ENCODE measurements at places on chromosomes 3 and 15.

GRCh38 chr3:36707623-36708409, 56.5 kb downstream of the DCLK3 start:
- DNase-seq: no peak

DNA sequence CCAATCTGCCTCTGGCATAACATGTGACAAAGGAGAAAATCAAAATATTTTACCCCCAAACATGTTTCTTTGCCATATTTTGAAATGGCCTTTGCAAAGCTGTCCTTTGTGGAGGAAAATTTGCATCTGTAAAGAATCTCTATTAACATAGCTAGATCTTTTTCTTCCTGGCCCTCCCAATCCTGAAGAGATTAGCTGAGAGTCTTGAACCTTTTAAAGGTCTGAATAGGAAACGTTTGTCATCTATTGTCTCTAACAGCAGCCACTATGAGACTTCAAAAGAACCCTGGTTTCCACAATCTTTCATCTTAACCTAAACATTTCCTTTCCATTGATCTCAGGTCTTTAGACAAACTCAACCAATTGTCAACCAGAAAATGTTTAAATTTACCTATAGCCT, 520.9 kb upstream of the TGFBR2 start:
- DNase-seq: no peak

GRCh38 chr3:14179114-14179465, 473 bp downstream of the LSM3 start:
- DNase-seq: no peak

DNA sequence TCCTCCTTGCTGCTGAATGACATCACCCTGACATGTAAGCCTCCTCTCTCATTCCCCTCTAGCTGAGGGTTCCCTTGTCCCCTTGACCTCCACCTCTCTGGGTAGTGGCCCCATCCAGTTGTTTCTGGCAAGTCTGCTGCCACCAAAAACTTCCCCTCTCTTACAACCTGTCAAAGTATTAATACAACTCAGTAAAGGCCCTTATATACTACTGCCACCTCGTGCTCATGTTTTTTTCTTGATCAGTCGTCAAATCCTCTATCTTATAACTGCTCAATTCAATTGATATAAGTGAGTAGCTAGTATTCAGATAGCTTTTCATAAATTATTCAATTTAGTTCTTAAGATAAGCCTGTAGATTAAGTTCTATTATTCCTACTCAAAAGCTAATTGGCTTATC, 249.6 kb downstream of the MBNL1 start:
- DNase-seq: no peak

- DNase-seq: no peak
These were observed 104.7 kb downstream of the ZBTB20 start for GRCh38 chr3:115042351-115042750.

- no peak for DNase-seq
These were observed 102.9 kb downstream of the PLCH1 start for GRCh38 chr3:155641956-155642355.

DNA sequence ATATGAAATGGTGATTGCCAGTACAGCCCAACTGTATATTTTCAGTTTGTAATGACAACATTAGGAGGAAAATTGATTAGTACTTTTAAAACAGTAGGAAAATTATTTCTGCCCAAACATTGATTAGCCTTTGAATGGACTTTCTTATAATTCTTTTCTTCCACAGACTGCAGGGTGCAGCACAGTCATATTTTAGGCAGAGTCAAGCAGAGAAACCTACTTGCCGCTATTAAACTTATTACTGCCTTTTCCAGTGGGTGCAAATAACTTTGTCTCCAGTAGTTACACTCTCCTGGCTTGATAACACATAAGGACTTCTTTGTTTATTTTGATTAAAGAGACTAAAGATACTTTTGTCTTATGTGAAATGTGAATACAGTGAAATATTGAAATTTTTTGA, 85.4 kb downstream of the PPM1L start:
- no peak for DNase-seq

- no peak for DNase-seq
These were observed 190.2 kb upstream of the GBE1 start for GRCh38 chr3:81951636-81952035.

- DNase-seq: no peak
These were observed 631 bp upstream of the CNBP start for GRCh38 chr3:129184396-129184657.

- DNase-seq: peak; percentile 46
These were observed 747 bp upstream of the ZNF592 start for GRCh38 chr15:84747416-84748273.

GRCh38 chr3:46538803-46539442, 27.2 kb downstream of the LRRC2 start:
- DNase-seq: peak; percentile 56

- no peak for DNase-seq
These were observed 721.4 kb upstream of the CBLB start for GRCh38 chr3:106590216-106590615.

DNA sequence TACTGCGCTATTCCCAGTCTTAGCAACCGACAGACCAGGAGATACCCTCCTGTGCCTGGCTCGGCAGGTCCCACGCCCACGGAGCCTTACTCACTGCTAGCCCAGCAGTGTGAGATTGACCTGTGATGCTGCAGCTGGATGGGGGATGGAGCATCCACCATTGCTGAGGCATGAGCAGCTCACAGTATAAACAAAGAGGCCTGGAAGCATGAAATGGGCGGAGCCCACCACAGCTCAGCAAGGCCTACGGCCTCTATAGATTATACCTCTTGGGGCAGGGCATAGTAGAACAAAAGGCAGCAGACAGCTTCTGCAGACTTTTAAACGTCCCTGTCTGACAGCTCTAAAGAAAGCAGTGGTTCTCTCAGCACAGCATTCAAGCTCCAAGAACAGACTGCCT, 160.3 kb downstream of the ANXA2 start:
- DNase-seq: no peak

GRCh38 chr3:184259878-184260723, 1.3 kb downstream of the CAMK2N2 start:
- no peak for DNase-seq

DNA sequence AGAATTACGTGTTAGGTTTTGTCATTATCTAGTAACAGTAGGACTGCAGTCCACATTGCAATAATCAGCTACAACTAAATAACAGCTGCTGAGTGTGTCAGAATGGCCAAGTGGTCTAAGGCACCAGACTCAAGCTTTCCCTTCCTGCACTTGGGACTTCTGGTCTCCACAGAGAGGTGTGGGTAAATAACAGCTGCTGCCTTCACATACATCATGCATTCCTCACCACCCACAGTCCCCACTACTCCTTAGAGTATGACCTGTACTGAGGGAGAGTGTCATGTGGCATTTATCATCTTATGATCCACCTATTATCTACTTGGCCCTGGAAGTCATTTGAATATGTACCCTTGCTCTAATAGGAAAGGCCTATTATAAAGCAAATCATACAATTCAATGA, 22.2 kb upstream of the ZMAT3 start:
- no peak for DNase-seq

DNA sequence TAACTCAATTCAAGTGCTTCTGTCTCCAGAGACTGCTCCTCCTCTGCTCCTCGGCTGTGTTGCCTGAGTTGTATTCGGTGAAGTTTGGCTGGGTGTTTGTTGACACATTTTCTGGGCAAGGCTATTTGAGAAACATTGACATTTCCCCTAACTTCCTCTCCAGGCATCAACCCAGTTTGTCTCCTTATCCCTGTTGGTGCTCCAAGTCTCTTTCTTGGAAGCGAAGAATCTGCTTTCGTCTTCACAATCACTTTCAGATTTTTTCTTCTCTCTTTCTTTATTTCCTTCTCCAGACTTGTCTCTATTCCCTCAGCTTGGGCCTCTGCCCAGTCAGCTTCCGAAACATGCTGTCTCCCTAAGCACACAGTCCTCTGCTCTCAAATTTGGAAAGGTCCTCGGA, 84.7 kb downstream of the ETV5 start:
- DNase-seq: no peak

DNA sequence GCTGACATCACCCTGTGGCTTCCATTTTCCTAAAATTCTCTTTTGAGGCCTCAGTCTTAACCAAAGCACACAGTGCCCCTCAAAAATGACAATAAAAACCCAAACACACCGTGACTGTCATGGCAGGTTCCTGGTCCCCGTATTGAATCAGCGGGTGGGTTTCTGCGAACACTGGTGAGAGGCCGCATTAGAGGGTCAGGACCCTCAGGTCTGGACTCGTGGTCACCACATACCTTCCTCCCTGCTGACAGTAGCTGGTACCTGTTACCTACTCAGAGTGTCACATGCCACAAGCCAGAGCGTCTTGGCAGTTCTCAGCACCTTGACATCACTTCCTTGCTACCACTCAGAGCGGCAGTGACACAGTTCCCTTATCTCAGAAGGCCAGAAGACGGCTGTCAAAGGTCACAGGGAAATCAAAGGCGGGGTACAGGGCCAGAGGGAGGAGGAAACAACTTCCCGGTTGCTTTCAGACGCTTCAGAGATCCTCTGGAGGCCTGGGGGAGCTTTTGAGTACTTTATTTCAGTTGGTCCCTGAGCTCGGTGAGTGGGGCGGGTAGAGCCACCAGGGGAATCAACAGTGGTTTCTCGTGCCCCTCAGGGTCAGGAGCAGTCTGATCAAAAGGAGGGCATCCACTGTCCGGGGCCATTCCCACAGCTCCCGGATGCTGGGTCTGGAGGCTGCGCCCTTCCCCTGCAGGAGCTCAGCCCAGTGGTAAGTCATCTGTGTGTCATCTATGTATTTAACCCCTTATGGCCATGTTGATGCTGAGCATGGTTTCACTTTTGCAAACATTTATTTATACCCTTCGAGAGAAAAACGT, at the start of the genes CCR5AS and CCRL2:
Gene CCR5AS, minus strand, starts transcription at position 279 of the 824 bp plus-strand sequence.
Gene CCRL2, plus strand, starts transcription at position 472 of the 824 bp plus-strand sequence. CDS start 821 bp downstream, outside the sequence.
- DNase-seq: peak; percentile 14

GRCh38 chr3:30548600-30548999, 57.8 kb upstream of the TGFBR2 start:
- no peak for DNase-seq

GRCh38 chr3:11717768-11718636, 74.3 kb upstream of the VGLL4 start:
- no peak for DNase-seq

GRCh38 chr3:191873736-191874135, 412.8 kb downstream of the PYDC2 start:
- no peak for DNase-seq

DNA sequence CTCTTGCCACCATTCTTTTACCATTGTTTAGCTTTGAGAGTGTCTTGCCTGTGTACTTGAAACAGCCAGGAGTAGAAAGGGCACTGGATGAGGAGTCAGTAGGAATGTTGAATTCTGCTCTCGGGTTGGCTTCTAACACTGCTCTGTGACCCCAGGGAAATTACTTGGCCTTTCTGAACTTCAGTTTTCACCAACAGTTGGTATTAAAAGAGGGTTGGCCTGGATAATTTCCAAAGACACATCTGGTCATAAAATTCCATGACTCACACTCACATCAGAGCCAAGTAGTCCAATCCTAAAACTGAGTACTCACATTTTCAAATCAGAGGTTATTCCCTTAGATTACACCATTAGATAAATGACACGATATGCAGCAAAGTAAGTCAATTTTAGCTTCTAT, 141.6 kb downstream of the ECT2 start:
- no peak for DNase-seq

GRCh38 chr3:112751564-112752512, 94.8 kb downstream of the CD200R1L start:
- no peak for DNase-seq

DNA sequence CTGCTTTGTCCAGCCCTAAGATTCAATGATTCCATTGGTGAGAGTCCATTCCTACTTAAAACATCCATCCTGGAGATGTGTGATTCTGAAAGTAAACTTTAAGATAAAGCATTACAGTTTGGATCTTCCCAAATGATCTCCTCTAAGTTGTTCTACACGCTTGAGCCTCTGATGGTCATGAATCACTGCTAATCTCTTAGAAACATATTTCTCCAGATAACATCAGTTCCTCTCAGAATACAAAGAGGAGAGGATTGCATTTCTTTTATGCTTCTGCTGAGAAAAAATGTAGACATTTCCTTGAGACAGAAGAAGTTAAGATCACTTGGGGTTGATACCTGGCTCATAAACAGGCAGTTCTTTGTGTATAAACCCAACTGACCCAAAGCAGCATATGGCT, 281.2 kb upstream of the DPH6 start:
- DNase-seq: no peak

DNA sequence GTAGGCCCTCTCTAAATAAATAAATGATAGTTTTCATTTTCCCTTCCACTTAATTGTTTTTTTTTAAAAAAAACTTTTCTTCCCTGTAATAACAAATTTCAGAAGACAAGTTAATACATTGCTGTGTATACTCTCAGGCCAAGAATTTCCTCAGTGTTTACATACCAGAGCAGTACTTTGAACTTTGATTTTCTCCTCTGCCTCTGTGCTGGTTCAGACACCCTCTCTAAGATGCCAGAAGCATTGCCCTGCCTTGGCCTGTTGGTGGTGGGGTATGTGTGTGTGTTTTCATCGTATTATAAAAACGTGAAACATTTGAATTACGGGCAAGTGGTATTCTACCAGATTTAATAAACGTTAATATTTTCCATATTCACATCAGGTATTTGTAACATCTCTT, 70.1 kb downstream of the SMAD3 start:
- no peak for DNase-seq

GRCh38 chr15:48557335-48557734, 88.2 kb downstream of the FBN1 start:
- no peak for DNase-seq

- no peak for DNase-seq
These were observed 470.4 kb downstream of the ROBO1 start for GRCh38 chr3:79297245-79297960.

DNA sequence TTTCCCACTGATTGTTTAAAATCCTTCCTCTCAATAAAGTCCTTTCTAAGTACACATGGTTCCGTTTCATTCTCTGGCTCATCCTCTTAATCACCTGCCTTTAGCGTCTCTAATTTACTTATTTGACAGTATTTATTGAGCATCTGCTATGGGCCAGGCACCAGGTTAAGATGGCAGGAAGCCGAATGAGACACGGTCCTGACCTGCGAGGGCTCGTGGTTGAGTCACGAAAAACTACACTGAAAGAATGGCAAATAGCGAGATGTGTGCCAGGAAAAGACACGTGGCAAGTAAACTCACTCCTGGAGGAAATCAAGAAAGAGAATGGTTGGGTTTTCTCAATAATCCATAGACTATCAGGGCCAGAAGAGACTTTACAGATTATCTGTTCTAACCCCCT, 60.9 kb downstream of the HES1 start:
- DNase-seq: no peak

DNA sequence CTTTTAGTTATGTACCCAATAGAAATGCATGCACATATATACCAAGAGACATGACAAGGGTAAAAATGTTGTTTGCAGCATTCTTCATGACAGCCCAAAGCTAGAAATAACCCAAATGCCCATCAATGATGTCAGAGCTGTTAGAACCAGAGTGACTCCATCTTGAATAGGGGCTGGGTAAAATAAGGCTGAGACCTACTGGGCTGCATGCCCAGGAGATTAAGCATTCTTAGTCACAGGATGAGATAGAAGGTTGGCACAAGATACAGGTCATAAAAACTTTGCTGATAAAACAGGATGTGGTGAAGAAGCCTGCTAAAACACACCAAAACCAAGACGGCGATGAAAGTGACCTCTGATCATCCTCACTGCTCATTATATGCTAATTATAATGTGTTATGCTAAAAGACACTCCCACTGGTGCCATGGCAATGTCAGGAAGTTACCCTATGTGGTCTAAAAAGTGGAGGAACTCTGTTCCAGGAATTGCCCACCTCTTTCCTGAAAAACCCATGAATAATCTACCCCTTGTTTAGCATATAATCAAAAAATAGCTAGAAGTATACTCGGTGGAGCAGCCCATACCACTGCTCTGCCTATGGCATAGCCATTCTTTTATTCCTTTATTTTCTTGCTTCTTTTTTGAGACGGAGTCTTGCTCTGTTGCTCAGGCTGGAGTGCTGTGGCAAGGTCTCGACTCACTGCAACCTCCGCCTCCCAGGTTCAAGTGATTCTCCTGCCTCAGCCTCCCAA, 32.9 kb downstream of the ZBTB11 start:
- peak; percentile 10 for DNase-seq
